ENCODE measurements at places on chromosomes 11 and 22.

GRCh38 chr11:84854498-84854880 lies 772.7 kb downstream of the DLG2 start:
- no peak for DNase-seq

- DNase-seq: peak; percentile 90
Observed at GRCh38 chr11:63567044-63567840, 4.1 kb upstream of the PLAAT2 start.

GRCh38 chr11:8230178-8230859 lies 33.4 kb downstream of the LMO1 start:
- no peak for DNase-seq

GRCh38 chr11:13669544-13670488 lies 1.3 kb downstream of the FAR1 start:
- DNase-seq: peak; percentile 30

DNA sequence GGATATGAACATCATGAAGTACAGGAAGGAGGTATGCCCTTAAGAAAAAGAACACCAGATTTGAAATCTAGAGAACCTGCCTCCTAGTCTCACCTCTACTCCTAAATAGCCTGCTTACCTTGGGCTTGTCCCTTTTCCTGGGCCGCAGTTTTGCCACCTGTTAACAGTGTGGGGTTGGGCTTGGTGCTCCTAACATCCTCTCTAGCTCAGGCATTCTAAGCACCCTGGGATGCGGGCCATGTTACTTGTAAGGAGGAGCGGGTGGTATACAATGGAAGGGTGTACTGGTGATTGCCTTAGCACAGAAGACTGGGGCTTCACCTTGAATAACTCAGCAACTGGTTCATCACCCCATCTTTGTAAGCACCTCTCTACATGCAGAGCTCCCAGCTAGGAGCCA lies 48.7 kb downstream of the TIMP3 start:
- no peak for DNase-seq

Measured in choroid plexus epithelial cell (primary cell).